ENCODE measurements at places on chromosomes 2 and 18.

GRCh38 chr2:108833219-108833618 is 46.6 kb downstream of the CCDC138 start:
- no peak for DNase-seq

DNA sequence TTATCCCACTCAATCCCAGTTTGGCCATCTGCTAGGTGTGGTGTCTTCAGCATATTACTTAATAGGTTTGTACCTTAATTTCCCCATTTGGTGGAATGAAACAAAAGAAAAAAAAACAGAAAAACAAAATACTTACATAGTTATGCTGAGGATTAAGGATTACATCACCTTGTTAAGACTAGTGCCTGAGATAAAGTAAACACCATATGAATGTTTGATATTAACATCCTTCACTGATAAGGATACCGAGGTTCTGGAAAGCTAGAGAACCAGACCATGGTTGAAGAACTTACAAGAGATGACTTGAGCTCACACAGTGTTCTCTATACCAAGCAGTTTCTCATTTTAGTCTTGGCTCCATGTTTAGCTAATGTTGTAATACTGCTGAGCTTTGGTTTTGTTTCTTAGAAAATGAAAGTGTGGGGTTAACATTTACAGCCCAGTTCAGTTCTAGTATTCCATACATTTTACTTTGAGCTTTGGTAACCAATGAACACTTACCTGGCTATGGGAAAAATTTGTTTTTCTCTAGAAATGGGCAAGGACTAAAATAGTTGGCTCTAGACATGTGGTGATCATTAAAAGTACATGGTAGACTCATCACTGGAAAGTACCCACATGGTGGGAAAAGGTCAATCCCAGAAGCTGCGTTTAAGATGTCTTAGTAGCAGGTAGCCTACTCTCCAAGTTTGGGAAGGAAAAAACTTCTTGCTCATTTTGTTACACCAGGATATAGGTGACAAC is 5.8 kb upstream of the GPD2 start:
- DNase-seq = no peak

- no peak for DNase-seq
Observed at GRCh38 chr2:96113367-96113677, 3.0 kb downstream of the ADRA2B start.

DNA sequence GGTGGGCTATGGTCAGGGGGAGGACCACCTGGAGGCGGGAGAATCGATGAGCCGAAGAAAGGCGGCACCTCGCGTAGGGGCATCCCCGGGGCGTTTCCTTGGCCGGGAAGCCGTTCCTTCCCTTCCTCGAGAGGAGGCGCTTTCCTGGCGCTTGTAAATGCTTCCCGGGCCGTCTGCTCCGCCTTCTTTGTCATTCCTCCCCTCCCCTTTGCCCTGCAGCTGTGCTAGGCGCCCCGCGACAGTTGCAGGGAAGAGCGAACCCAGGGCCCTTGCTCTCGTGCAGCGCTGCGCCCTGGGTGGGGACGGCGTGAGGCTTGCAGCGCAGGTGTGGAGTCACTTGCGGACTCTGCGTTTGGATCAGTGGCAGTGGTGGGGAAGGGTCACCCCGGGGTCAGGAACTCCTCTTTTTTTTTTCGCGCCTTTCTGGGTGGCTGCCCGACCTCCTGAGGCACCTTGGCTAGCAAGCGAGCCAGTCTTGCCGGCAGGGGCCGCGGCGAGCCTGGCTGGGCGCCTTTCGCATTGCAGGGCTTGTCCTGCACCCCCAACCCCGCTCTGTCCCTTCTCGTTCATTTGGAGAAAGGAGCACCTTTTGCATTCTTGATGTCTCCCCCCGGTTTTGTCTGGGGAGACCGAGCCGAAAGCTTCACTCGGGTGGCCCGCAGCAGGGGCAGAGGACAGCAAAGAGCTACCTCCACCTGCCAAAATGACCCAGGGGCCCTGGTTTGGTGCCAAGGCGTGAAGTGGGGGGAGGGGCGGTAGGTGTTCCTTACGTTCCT is 858 bp downstream of the KCNS3 start:
- DNase-seq = no peak

GRCh38 chr2:208990716-208991115 is 433.1 kb upstream of the MAP2 start:
- no peak for DNase-seq

DNA sequence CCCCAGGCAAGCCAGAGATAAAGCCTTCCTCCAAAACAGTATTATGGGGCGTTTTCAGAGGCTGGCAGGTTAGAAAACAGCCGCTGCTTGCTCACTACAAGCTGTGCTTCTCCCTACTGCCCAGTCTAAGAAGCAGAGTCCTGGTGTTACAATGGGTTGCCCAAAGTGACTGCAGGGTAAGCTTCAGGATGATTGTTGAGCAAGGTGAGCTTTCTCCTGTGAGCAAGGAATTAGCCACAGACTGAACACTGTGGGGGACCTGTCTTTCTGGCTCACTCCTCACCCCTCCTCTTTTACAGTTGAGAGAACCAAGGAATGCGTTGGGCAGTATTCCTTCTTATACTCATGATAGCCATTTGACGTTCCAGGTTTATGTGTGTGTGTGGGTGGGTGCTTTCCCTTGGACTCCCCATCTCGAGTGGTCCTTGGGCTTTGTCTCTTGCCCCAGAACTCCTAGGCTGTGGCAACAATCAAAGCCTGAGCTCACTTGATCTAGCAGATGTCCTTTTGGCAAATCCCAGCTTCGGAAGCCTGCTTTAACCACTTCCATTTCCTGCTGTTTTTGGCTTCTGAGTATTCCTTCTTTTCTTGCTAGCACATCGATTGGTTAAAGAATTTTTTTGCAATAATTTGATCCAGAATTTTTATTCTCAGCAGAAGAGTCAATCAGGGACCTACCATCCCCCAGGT is 47.5 kb downstream of the KDM3A start:
- DNase-seq = no peak

- DNase-seq = no peak
Observed at GRCh38 chr2:128626760-128627511, 308.3 kb upstream of the HS6ST1 start.

GRCh38 chr2:11056614-11057013 is 98.7 kb upstream of the SLC66A3 start:
- no peak for DNase-seq

DNA sequence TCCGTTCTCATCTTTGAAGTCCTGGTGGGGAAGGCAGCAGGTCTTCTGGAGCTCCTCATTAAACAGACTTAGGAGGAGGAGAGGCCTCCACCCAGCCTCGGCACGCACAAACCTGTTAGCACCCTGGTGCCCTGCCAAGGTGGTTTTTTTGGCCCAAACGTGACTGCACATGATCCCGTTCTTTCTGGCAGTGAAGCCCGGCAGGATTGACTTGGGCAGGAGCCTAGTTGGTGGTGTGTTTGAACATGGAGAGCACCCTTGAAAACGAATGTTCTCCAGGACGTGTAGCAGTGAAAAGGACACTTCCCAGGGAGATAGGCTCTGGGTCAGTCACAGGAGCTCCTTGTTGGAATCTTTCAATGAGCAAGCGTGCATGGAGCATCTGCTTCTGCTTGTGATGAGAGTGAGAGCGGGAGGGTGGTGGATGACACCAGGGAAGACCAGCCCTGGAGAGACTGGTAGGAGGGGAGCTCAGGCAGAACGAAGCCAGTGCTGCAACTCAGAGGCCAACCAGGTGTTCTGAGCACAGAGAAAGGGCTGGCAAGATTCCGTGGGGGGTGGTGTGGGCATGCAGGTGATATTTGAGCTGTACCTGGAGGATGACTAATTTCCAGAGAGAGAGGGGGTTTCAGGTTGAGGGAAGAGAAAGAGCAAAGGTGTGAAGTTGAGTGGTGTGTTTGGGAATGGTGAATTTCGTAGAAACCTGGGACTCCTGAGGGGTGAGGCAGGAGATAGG is 73.8 kb downstream of the TANC1 start:
- no peak for DNase-seq

Measured in stimulated activated CD4-positive, alpha-beta T cell treated with anti-CD3 and anti-CD28 coated beads, TNF-alpha, amount 100 ng/mL, for 4 hours (primary cell).